T-cell (primary cell): ENCODE measurements at places on chromosomes 2 and 18. TPM values are rescaled to one million over a fixed set of nuclear protein-coding genes. Genes with fewer than 3 reads are reported as not detected.

The MC2R gene
- not detected for total RNA-seq

The STK36 gene
- 21.2 TPM for total RNA-seq

The C2orf66 gene
- total RNA-seq, result not detected

The ANKRD29 gene
- 0.23 TPM for total RNA-seq

The RGPD3 gene
- total RNA-seq, result 0.16 TPM

The SCLY gene
- 22.4 TPM for total RNA-seq

The CXCR1 gene
- total RNA-seq, result not detected

DNA sequence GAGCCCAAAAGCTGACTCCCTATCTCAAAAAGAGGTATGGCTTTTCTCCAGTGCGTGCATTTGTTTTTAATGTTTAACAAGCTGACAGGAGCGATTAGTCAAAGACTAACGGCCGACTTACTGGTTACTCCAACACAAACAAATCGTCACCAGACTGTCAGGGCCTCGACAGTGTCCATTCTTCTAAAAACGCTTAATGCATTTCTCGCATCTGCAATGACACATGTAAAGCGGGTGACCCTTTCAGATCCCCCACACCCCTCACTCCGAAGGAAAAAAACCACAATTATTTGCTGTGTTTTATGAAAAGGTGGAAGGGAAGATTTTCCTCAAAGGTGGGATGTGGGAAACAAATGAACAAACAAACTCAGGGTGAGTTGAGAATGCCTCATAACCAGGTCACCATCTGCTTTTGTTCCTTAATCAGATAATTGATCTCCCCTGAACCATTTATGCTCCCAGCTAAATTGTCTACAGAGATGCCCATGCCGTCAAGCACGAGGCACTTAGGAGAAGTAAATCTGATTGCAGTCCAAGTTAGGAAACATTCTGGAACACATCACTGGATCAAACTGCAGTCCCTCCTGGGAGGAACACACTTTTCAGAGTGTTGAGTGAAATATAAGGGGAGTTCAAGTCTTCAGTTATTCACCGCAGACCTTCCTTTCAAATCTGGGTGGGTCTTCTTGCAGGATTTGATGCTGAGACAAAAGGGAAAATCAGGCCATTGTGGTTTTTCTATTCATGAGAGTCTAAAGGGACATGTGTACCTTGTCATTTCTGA lies 340.8 kb downstream of the CMPK2 start:
- no peak for DNase-seq
- H3K36me3 ChIP-seq, result no peaks in the 10 kb centered on the region
- H3K27me3 ChIP-seq, result no peaks in the 10 kb centered on the region

DNA sequence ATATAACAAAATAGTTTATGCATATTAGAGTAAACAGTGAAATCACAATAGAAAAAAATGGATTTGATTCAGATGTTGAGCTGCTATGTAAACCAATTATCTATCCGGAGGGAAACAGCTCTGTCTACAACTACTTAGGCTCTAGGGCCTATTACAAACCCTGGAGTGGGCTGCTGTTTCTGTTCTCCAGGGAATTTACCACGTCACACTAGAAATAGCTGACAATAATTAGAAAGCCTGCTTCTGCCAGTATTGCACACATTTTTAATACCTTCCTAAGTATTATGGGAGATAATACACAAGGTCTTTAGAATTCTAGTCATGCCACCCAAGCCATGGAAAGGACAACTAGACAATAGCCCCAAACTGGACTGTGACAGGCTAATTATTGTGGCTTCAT lies 411.1 kb downstream of the FIGN start:
- no peak overlapping the region for H3K27ac ChIP-seq
- H3K4me3 ChIP-seq, result no peak overlapping the region
- no peaks in the 10 kb centered on the region for H3K27me3 ChIP-seq

GRCh38 chr18:4196351-4196750 lies 258.8 kb downstream of the DLGAP1 start:
- H3K27me3 ChIP-seq, result no peaks in the 10 kb centered on the region
- no peak overlapping the region for H3K4me3 ChIP-seq
- H3K36me3 ChIP-seq, result no peaks in the 10 kb centered on the region

DNA sequence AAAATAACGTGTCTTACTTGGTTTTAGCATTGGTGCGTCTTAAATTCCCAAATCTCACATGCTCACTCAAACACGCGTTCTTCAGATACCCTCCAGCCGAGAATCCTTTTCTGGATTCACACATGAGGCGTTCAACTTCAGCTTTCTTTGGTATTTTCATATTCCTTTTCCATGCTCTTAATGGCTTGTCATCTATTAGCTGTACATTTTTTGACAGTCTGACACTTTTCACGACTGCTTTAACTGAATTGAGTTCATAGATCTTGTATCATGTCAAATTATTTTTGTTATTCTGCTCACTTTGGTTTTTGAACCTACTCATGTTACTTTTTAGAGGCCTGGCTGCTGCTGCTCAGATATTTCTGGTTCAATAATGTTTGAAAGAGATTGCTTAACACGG lies 59.0 kb downstream of the INPP5D start:
- H3K27me3 ChIP-seq, result no peaks in the 10 kb centered on the region
- DNase-seq, result no peak
- H3K27ac ChIP-seq, result no peak overlapping the region

DNA sequence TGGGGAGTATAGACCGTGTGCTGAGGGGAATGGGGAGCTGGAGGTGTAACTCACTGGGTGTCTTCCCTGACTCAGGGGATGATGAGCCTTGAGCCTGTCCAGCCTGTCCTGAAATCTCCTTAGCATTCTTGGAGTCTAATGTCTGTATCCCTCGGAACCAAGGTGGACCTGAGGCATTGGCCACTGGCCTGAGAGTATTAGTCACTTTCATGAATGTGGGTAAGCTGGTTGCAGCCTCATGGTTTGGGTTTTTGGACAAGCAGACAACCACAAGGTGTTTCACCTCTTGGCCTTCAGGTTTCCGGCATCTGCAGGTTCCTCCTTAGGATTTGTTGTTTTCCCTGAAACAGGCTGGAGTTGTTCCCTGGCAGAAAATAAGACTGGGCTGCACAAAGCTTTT lies 63.2 kb downstream of the PRKCE start:
- no peak overlapping the region for H3K27ac ChIP-seq
- H3K36me3 ChIP-seq, result no peaks in the 10 kb centered on the region

DNA sequence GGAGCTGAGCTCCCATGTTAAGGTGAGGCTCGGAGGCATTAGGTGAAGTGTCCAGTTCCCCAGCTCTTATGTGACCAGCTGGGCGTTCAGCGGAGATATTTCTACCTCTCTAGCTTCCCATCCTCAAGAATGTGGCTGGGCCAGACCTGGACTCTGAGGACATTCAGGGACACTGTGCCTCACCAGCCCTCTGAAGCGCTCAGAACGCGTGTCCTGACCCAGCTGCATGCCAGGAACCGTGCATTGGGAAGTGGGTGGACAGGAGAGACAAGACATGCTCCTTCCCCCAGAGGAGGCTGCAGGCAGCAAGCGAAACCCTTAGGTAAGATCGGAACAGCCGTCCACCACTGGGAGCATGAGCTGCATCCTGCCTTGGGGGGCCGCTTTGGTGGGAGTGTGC lies 38.0 kb upstream of the GPAT2 start:
- no peak overlapping the region for H3K4me3 ChIP-seq
- H3K27me3 ChIP-seq, result peaks cover 9% of the 10 kb centered on the region
- H3K36me3 ChIP-seq, result no peaks in the 10 kb centered on the region
- no peak overlapping the region for H3K27ac ChIP-seq
- H3K4me1 ChIP-seq, result no peaks in the 10 kb centered on the region

- no peaks in the 10 kb centered on the region for H3K27me3 ChIP-seq
- H3K4me3 ChIP-seq, result no peak overlapping the region
- no peaks in the 10 kb centered on the region for H3K36me3 ChIP-seq
- DNase-seq, result no peak
- no peak overlapping the region for H3K27ac ChIP-seq
These were observed 73.9 kb upstream of the TAF1B start for GRCh38 chr2:9769171-9770005.

DNA sequence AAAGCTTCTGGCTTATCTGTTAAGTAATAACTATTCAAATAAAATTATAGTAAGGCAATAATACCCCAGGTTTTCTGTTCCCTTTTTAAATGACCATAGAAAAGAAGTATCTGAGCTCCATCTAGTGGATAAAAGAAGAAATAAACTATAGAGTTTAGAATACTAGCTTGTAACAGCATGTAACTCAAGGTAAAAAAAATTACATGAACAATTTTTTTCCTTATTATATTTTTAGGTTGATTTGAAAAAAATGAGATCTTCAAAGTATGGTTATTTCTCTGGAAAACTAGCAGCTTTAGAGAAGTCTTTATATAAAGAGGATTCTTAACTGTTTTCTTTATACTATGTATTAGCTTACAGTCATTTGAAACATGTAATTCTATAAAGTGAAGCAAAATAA lies 58.1 kb downstream of the NCKAP1 start:
- no peaks in the 10 kb centered on the region for H3K27me3 ChIP-seq
- H3K27ac ChIP-seq, result no peak overlapping the region
- DNase-seq, result no peak
- no peaks in the 10 kb centered on the region for H3K36me3 ChIP-seq
- no peaks in the 10 kb centered on the region for H3K4me1 ChIP-seq

- no peak overlapping the region for H3K4me3 ChIP-seq
- DNase-seq, result no peak
- no peaks in the 10 kb centered on the region for H3K27me3 ChIP-seq
- peaks cover 8% of the 10 kb centered on the region for H3K4me1 ChIP-seq
- H3K27ac ChIP-seq, result no peak overlapping the region
These were observed 2.7 kb upstream of the GEMIN6 start for GRCh38 chr2:38775097-38775920.

DNA sequence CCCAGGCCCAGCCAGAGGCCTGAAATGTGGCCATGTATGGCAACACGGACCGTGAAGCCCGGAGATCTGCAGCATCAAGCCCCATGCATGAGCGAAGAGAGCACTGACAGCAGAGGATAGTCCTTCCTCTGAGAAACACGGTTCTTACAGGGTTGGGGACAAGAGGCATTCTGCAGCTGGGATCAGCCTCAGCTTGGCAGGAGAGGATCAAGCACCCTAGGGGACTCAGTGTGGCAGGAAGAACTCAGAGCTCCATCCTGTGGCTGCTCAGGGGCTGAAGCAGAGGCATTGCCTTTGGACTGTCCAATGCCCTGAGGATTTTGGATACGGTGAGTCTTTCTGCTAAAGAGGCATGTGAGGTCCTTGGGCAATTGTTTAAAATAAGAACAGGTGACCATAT lies 368.7 kb downstream of the ZNF516 start:
- DNase-seq, result no peak
- no peaks in the 10 kb centered on the region for H3K4me1 ChIP-seq
- H3K27me3 ChIP-seq, result no peaks in the 10 kb centered on the region
- no peak overlapping the region for H3K27ac ChIP-seq

- H3K27ac ChIP-seq, result no peak overlapping the region
- H3K4me1 ChIP-seq, result no peaks in the 10 kb centered on the region
- no peak for DNase-seq
- H3K36me3 ChIP-seq, result no peaks in the 10 kb centered on the region
- H3K27me3 ChIP-seq, result peaks cover 8% of the 10 kb centered on the region
- H3K4me3 ChIP-seq, result no peak overlapping the region
These were observed 77.0 kb downstream of the ARHGEF33 start for GRCh38 chr2:38966678-38967077.

GRCh38 chr2:200810252-200810997 lies 1.3 kb upstream of the BZW1 start:
- peak overlapping the region; percentile 99 for H3K27ac ChIP-seq
- peak overlapping the region; percentile 90 for H3K4me3 ChIP-seq
- H3K4me1 ChIP-seq, result peaks cover 19% of the 10 kb centered on the region
- no peaks in the 10 kb centered on the region for H3K27me3 ChIP-seq

DNA sequence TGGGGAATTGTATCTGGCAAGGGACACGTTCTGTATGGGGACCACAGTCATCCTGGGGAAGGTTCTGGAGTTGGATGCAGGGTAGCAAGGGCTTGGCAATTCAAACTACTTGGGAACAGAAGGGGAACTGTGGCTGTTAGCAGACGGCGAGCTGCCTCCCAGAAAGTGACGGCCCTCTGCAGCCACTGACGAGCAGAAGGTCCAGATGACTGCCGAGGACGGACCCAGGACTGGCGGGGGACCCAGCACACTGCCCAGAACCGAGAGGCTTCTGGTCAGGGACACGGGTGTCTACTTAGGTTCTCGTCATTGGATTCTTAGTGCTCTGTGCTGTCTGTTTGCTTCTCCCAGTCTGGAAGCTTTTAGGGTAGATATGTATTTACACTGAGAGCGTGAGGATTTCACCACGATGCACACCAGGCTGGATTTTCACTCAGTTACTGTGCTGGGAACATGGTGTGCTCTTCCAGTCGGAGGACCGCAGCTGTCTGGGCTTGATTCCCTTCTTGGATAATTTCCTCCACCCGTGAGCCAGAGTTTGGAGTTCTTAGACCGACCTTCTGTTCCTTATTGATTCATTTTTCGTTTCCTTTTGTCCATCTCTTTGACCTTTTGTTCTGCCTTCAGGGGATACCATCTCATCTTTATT lies 13.4 kb downstream of the GPR35 start:
- H3K4me3 ChIP-seq, result no peak overlapping the region
- no peaks in the 10 kb centered on the region for H3K27me3 ChIP-seq
- H3K27ac ChIP-seq, result no peak overlapping the region
- no peaks in the 10 kb centered on the region for H3K36me3 ChIP-seq

- no peak for DNase-seq
- no peak overlapping the region for H3K4me3 ChIP-seq
- no peaks in the 10 kb centered on the region for H3K27me3 ChIP-seq
- peaks cover 30% of the 10 kb centered on the region for H3K36me3 ChIP-seq
- H3K4me1 ChIP-seq, result peaks cover 18% of the 10 kb centered on the region
- H3K27ac ChIP-seq, result peak overlapping the region; percentile 74
These were observed 184.8 kb upstream of the STON1 start for GRCh38 chr2:48345176-48345575.

DNA sequence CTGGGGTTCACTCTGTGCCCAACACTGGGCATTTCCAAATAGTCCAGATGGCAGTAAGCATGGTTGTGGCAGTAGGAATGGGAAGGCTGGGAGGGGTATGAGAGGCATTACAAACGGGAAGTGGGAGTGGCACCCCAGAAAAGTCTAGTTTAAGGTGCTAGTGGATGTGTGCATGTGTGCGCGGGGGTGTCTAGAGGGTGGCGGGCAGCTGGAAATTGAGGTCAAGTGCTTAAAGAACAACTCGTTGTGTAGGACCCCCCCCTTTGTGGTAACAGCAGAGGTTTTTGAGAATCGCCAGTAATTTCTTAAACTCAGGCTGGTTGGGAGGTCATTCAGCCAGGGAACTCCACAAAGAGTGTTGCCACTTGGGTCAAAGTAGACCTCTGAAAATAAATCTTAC lies 69.9 kb downstream of the RHBDD1 start:
- DNase-seq, result no peak
- no peak overlapping the region for H3K4me3 ChIP-seq
- H3K27me3 ChIP-seq, result no peaks in the 10 kb centered on the region
- H3K27ac ChIP-seq, result no peak overlapping the region

GRCh38 chr2:238272156-238272555 lies 16.3 kb downstream of the PER2 start:
- no peaks in the 10 kb centered on the region for H3K4me1 ChIP-seq
- H3K4me3 ChIP-seq, result no peak overlapping the region
- no peaks in the 10 kb centered on the region for H3K27me3 ChIP-seq
- no peak overlapping the region for H3K27ac ChIP-seq
